ENCODE measurements at places on chromosomes 6 and 20.

GRCh38 chr6:160077526-160077925, 44.1 kb upstream of the SLC22A1 start:
- DNase-seq: no peak

- peak; percentile 76 for DNase-seq
These were observed 258 bp downstream of the PHF10 start for GRCh38 chr6:169723991-169724493.

DNA sequence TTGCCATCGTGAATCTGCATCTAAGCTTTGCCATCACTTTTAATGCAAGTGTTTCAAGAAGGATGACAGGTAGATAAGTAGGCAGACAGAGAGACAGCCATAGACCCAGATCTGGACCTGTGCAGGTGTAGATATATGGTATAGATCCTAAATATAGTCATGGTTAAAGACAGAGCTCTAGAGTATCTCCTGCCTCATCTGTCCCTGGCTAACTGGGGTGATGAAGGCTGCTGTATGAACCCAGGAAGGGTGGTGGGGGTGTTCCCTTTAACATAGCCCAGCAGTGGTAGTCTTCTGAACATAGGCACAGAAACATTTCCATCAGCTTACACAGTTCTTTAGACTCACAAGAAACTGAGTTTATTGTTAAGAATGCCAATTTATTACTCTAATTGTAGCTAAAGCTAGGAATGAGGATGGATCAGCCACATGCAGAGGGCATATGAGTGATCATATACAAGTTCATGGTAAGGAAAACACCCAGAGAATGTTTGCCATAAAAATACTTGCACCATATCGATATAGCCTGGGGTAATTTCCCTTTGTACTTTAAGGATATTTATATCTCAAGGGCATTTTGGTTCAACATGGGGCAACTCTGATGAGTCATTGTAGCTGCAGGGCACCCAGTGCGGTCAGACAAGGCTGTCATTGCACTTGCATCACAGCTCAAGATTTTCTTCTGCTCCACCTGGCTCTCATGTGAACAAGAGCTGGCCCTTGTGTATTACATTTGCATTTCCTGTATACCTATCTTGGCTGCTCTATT, 587.2 kb downstream of the EPM2A start:
- DNase-seq: peak; percentile 87

- no peak for DNase-seq
These were observed 22.2 kb downstream of the CARMIL1 start for GRCh38 chr6:25301362-25301761.

DNA sequence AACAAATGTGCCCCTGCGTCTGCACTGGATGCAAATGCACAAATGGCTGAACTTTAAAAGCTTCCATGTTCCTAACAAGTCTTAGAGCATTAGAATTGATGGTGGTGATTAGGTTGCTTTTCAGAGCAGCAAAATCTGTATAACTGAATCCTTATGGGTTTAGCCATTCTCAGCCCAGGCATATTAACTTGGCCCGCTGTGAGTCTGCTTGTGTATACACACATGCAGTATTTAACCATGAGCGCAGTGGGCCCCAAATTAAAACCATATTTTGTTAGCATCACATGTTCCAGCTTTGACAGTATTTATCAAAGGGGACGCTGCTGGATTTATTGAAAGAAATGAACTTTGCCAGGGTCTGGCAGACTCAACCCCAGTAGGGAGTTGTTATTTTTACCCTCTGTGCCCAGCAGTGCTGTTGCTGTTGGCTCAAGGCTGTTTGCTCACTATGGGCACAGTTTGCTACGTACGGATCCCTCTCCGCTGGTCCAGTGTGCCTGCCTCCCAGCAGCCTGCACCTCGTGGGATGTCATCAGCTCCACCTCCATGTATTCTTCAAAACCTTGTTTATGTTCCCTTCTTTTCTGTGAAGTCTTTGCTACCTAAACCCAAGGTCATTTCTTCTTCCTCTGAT, 144.7 kb downstream of the QRSL1 start:
- peak; percentile 21 for DNase-seq

DNA sequence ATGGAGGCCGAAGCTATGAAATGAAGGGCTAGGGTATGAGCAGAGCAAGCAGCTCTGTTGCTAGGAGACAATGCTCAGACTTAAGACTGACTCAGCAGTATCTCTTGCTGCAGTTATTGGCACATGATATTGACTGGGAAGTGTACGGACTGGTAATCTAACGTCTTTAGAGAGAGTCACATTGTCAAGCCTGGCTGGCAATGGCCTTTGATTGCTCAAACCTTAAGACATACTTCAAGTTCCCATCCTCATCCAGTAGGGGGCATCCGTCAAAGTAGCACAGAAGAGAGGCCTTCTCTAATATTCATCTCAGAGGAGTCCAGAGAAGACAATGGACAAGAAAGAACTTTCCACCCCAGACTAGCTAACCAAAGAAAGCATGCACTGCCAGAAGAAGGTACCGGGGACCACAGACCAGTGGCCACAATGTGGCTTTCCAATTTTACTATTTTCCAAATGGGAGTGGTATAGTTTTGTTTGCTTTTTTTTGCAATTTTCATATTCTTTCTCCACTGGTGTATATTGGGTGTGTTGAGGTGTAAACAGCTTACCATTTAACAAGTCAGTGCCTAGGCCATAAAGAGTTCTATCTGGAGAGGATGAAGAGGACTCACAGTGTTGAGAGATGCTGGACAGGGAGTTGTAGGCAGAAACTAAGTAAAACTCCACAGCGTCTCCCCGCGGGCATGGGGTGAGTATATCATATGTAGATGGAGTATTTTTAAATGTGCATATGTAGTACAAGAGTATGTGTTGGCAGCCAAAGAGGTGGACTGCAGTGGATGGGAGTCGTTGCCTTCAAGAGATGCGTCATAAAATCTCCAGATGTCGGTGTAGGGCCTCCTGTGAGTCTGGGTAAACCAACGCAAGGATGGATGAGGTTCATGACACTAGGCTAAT, 36.7 kb downstream of the LRFN2 start:
- peak; percentile 67 for DNase-seq

- peak; percentile 34 for DNase-seq
These were observed 544 bp downstream of the SMIM29 start for GRCh38 chr6:34248198-34248726.

GRCh38 chr6:23414051-23414445, 712.0 kb upstream of the NRSN1 start:
- peak; percentile 30 for DNase-seq

DNA sequence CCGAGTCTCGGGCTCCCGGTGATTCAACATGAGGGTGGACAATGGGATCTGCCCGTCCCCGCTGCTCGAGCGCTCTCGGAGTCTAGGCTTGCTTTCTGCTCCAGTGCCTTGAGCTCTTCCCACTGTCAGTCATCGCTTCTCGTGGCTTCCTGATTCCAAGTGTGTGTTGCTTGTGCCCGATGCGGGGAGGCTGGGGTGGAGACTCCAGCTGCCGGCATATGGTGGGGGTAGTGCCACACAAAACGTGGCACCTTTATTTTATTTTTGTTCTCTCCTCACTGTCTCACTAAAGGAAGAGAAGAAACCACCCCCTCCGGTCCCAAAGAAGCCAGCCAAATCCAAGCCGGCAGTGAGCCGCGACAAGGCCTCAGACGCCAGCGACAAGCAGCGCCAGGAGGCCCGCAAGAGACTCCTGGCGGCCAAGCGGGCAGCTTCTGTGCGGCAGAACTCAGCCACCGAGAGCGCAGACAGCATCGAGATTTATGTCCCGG, 14.8 kb upstream of the MYL9 start:
- DNase-seq: no peak

- peak; percentile 93 for DNase-seq
These were observed 68.7 kb downstream of the PHACTR2 start for GRCh38 chr6:143746202-143747119.

GRCh38 chr20:39800111-39800510, 838.0 kb downstream of the DHX35 start:
- no peak for DNase-seq

- no peak for DNase-seq
These were observed 76.6 kb upstream of the PROKR2 start for GRCh38 chr20:5393218-5393870.

DNA sequence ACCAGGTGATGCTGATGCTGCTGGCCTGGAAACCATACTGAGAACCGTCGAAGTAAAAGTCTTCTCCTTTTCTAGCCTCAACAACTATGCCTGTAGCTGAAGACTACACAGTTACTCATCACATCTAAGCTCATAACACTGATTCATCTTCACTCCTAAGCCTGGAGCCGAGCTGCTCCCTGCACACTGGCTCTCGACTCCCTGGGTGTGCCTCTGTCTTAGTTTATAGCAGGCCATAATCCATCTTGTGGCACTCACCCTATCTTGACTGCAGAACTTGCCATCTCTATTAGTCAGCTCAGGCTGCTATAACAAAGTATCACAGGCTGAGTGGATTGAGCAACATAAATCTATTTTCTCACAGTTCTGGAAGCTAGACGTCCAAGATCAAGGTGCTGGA, 191.0 kb downstream of the UNC5CL start:
- no peak for DNase-seq

DNA sequence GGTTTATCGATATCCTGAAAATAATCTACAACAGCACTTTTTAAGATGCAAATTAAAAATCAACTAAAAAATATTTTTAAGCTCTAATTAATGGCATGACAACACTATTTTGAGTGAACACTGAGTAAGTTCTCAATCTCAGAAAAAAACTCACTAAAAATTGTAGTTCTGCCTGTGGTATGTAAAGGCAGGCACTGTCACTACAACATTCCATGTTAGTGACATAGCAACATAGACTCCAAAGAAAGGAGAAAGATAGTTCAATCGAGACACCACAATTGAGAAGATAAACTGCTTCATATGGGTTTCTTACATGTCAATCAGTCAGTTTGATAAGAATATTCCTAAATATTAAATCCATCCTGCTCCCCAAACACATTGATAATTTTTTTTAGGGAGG, 38.0 kb downstream of the COL12A1 start:
- no peak for DNase-seq

DNA sequence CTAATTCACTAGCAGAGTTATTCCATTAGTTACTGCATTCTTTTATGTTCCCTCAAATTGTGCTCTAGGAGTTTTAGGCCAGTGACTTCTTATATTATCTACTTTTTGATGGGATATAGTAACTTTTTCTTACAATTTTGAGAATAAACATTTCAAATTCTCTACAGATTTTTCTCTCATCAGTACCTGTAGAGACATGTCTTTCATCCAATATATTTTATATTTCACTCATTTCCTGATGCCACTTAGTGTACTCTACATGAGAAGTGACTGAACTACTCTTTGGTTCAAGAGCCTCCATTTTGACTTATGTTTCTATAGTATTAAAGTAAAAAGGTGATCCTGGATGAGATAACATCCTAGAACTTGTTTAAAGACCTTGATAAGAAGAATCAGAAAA, 108.5 kb downstream of the ELOVL4 start:
- no peak for DNase-seq

DNA sequence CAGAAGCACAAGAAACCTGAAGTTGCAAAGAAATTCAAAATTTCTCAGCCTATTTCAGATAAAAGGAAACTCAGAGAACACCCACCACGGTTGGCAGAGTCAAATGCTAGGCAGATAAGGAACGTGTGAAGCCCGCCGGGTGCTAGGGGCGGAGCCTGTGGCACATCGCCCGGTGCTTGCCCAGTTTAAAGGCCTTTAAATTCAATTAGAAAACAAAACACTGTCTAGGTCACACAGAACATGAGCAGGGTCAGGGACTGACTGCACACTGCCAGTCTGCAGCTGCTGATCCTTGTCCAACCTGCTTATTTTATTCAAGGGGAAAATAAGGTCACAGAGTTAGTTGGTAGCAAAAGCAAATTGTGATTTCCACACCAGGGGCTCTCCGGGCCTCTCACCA, 75.8 kb downstream of the PSMG4 start:
- DNase-seq: peak; percentile 67

GRCh38 chr6:109676724-109677123, 14.3 kb downstream of the AK9 start:
- DNase-seq: no peak

DNA sequence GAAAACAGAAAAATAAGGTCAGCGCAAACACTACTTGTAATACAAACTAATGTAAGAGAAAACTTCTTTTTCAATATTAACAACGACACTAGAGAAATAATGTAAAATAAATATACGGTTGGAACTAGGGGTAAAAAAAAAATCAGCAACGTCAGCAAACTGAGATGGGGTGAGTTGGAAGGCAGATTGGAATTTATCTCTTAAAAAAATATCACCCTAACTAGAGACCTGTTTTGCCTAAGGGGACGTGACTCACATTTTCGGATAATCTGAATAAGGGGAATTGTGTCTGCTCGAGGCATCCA, 705 bp upstream of the UTRN start:
- no peak for DNase-seq

DNA sequence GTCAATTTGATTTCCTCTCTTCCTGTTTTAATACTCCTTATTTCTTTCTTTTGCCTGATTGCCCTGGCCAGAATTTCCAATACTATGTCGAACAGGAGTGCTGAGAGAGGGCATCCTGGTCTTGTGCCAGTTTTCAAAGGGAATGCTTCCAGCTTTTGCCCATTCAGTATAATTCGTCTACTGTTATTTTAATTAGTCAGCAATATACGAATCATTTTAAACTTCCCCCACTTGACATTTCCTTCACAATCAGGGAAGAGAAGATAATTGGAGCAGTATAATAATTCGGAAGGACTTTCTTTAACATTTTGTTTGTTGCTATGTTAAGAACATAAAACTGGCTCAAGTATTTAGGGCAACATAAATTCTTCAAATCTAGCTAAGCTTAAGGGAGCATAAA, 860.3 kb upstream of the SLC35B3 start:
- DNase-seq: no peak

DNA sequence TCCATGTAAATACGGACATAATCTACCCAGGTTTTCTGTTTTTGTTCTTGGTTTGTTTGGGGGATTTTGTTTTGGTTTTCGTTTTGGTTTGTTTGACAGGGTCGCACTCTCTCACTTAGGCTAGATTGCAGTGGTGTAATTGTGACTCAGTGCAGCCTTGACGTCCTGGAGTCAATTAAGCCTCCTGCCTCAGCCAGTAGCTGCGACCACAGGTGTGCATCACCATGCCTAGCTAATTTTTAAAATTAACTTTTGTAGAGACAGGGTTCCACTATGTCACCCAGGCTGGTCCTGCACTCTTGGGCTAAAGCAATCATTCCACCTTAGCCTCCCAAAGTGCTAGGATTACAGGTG, 37.8 kb upstream of the EYA4 start:
- no peak for DNase-seq

- DNase-seq: no peak
These were observed 12.0 kb downstream of the RNF114 start for GRCh38 chr20:49948178-49948577.

GRCh38 chr6:118844915-118845314, 49.0 kb upstream of the ASF1A start:
- DNase-seq: no peak

DNA sequence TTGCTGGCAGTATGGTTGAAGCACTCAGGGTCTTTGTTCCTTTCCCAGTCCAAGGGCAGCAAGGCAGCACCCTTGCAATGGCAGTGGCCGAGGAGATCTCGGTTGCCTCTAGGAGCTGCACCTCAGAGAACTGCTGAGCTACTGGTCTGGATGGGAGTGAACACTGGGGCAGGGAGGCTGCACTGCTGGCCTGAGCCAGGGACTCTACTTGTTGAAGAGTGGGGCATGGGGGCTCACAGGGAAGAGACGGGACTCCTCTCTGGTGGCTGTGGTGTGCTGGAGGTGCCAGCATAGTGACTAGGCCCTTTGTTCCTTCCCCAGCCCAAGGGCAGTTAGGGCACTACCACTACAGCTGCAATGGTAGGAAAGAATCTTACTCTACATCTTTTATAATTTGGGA, 203.0 kb downstream of the ZDHHC14 start:
- no peak for DNase-seq

GRCh38 chr6:51934098-51934497, 153.3 kb downstream of the PKHD1 start:
- DNase-seq: peak; percentile 43

GRCh38 chr20:50915424-50915823, 15.8 kb downstream of the ADNP start:
- no peak for DNase-seq

Data from NCI-H146 (cell line).